ENCODE measurements at places on chromosomes 4 and X. TPM values are rescaled to one million over a fixed set of nuclear protein-coding genes. Genes with fewer than 3 reads are reported as not detected.

Gene TMPRSS11E
- total RNA-seq = not detected

GRCh38 chr4:160772668-160773067 is 1391.1 kb downstream of the FSTL5 start:
- no peak overlapping the region for H3K4me3 ChIP-seq
- H3K4me1 ChIP-seq = no peaks in the 10 kb centered on the region
- H3K36me3 ChIP-seq = no peaks in the 10 kb centered on the region
- DNase-seq = no peak
- H3K27me3 ChIP-seq = no peaks in the 10 kb centered on the region

DNA sequence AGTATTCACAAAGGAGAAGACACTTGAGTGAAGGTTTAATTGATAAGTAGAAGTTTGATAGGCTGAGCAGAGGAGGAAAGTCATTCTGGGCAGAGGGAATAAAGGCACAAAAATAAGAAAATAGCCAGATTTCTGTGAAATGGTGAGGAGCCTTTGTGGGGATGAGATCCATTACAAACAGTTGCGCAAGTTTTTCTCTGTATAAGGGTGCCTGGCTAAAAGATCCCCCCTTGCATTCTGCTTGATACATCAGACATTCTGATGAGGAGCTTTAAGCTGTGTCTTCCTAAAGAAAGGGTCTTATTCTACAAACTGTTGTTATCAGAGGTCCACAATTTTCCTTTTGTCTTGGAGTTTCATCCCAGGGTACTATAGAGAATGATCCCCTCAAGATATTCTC is 112.0 kb downstream of the ARHGAP36 start:
- no peaks in the 10 kb centered on the region for H3K27me3 ChIP-seq
- no peak overlapping the region for H3K4me3 ChIP-seq
- H3K4me1 ChIP-seq = no peaks in the 10 kb centered on the region
- H3K27ac ChIP-seq = no peak overlapping the region

- DNase-seq = no peak
- H3K4me3 ChIP-seq = no peak overlapping the region
- H3K27me3 ChIP-seq = no peaks in the 10 kb centered on the region
- H3K27ac ChIP-seq = no peak overlapping the region
Measured at GRCh38 chr4:61750810-61751209, 550.7 kb downstream of the ADGRL3 start.

DNA sequence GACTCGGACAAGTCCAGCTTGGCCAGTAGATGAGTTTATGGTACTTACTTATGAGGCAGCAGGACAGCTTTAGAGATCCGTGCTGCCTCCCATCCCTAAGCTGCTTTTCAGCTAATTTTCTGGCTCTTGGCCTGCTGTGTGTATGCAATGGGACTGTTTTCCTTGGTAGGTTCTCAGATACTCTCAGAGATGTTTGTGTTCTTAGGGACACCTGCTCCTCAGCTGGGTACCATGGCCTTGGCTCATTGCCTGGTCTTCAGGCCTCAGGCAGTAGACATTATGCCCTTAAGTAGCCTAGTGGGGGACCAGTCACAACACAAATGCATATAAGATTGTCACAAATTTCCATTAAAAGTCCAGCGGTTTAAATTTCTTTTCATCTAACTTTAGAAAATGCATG is 688.0 kb downstream of the PCDH7 start:
- no peak overlapping the region for H3K27ac ChIP-seq
- H3K36me3 ChIP-seq = no peaks in the 10 kb centered on the region
- no peaks in the 10 kb centered on the region for H3K27me3 ChIP-seq
- no peak for DNase-seq
- no peak overlapping the region for H3K4me3 ChIP-seq

DNA sequence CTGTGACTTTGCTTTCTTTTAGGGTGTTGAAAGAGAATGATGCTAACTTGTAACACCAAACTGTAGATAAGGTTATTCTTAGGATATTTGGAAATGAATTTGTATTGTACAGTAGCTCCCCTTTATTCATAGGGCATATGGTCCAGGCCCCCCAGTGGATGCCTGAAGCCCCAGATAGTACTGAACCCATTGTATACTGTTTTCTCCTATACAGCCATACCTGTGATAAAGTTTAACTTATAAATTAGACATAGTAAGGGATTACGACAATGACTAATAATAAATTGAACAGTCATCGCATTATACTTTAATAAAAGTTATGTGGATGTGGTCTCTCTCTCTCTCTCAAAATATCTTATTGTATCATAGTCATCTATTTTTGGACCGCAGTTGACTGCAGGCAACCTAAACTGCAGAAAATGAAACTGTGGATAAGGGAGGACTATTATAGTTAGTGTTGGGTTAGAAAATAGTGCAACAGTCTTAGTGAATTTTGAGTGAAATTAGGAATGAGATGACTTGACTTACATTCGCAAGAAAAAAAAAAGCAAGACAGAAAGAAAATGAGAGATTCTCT is 105.1 kb downstream of the CLDN22 start:
- H3K27ac ChIP-seq = no peak overlapping the region
- H3K27me3 ChIP-seq = peaks cover 5% of the 10 kb centered on the region
- no peaks in the 10 kb centered on the region for H3K4me1 ChIP-seq
- no peak for DNase-seq
- no peak overlapping the region for H3K4me3 ChIP-seq

Gene ODAM
- not detected for total RNA-seq

DNA sequence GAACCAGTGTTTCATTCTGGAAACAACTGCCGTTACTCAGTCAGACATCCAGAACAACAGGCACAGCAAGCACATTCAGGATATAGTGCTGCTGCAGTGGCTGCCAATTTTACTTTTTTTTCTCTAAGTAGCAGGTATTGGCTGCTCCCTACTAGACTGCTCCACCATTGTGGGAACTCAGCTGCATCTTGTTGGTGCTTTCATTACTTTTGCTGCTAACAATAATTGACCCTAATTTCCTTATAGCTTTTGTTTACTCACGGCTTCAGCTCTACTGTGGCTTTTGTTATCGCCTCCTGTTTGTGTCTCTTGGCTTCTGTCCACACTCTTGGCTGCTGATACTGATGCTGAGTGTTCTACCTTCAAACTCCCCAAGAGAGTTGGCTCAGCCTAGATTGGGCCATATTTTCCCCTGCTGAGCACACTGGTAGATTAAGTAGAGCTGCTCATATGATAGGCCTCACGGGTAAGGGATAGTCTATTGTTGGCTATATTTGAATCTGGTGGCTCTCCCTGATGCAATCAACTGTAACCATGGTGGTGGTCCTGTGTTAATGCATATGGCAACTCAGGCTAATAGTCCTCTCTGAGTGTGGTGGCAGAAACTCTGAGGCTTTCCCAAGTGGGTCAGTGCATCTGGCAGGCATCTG is 44.5 kb upstream of the IL2 start:
- H3K4me3 ChIP-seq = no peak overlapping the region
- no peaks in the 10 kb centered on the region for H3K36me3 ChIP-seq
- no peaks in the 10 kb centered on the region for H3K27me3 ChIP-seq
- no peak for DNase-seq
- H3K4me1 ChIP-seq = no peaks in the 10 kb centered on the region

- no peak overlapping the region for H3K4me3 ChIP-seq
- no peaks in the 10 kb centered on the region for H3K4me1 ChIP-seq
- DNase-seq = no peak
- no peak overlapping the region for H3K27ac ChIP-seq
- no peaks in the 10 kb centered on the region for H3K36me3 ChIP-seq
Measured at GRCh38 chr4:72218953-72219352, 187.2 kb downstream of the NPFFR2 start.

Gene TMPRSS11D
- total RNA-seq = not detected

DNA sequence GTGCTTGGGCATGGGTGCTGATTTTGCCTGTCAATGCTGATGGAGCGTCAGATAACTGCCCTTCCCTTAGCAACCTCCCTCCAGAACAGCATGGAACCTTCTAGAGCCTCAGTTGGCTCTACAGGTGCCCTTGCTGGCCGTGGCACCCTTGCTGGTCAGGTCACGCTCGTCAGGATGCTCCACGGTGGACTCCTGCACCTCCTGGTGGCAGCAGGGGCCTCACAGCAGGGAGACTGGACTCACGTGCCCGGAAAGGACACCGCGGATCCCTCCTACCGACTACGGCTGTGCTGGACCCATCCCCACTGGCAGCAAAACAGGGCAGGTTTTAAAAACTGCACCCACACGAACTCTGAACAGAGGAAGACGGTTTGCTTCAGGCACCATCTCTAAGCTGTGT is 82.1 kb upstream of the AFAP1 start:
- H3K4me3 ChIP-seq = no peak overlapping the region
- H3K27ac ChIP-seq = no peak overlapping the region
- no peak for DNase-seq
- H3K4me1 ChIP-seq = no peaks in the 10 kb centered on the region
- H3K36me3 ChIP-seq = no peaks in the 10 kb centered on the region
- H3K27me3 ChIP-seq = peaks cover 4% of the 10 kb centered on the region

GRCh38 chr4:7999695-8000094 is 60.0 kb upstream of the AFAP1 start:
- no peak for DNase-seq
- no peaks in the 10 kb centered on the region for H3K4me1 ChIP-seq
- H3K27ac ChIP-seq = no peak overlapping the region
- peaks cover 4% of the 10 kb centered on the region for H3K27me3 ChIP-seq
- H3K36me3 ChIP-seq = no peaks in the 10 kb centered on the region

Gene GUCY1B1
- total RNA-seq = 0.39 TPM

DNA sequence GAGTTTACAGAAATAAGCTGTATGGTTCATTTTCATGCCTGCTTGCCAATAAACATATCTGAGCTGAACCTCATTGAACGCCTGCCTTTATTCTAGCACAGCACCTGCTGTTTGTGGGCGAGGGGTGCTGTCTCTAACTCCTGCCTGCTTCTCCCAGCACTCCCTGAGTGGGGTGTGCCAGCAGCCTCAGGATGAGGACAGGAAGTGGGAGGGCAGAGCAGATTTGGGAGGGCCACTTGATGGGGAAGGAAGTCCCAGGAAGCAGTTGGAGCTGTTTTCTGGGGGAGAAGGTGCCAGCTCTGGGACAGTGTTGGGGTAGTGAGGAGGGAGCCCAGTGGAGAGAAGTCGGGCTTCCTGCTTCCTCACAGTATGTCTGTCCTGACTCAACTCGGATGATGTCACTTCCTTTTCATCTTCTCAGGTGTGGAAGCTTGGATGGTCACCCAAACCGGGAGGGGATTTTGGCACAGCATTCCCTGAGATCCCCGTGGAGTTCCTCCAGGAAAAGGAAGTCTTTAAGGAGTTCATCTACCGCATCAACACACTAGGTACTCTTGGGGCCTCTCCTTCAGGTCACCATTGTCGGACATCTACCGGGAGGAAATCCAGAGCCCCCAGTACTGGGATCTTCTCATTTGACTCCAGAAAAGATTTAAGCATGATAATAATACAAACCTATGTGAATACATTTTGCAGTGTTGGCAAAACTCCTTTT is 29.0 kb upstream of the MSANTD1 start:
- H3K4me1 ChIP-seq = no peaks in the 10 kb centered on the region
- no peak for DNase-seq
- peaks cover 96% of the 10 kb centered on the region for H3K36me3 ChIP-seq

DNA sequence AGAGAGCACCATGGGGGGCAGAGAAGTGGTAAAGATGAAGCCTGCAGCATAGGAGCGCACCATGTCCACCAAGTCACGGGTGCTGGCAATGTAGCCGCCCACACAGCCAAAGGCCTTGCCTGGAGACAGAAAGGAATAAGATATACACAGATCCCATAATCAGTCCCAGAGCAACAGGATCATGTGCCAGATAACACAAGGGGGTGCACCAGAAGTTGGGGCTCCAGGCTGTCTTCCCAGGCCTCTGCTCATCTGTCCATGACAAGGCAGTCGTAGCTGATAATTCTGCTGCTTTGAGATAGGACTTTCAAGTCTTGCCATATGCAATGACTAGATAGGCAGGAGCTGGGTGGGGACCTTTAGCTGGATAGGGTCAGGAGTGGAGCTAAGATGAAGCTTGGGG is 14.7 kb downstream of the APEX2 start:
- no peak overlapping the region for H3K4me3 ChIP-seq
- no peak overlapping the region for H3K27ac ChIP-seq
- H3K4me1 ChIP-seq = no peaks in the 10 kb centered on the region
- H3K36me3 ChIP-seq = no peaks in the 10 kb centered on the region

Gene PCSK1N
- total RNA-seq = not detected

Gene HMGN5
- total RNA-seq = 1.2 TPM

DNA sequence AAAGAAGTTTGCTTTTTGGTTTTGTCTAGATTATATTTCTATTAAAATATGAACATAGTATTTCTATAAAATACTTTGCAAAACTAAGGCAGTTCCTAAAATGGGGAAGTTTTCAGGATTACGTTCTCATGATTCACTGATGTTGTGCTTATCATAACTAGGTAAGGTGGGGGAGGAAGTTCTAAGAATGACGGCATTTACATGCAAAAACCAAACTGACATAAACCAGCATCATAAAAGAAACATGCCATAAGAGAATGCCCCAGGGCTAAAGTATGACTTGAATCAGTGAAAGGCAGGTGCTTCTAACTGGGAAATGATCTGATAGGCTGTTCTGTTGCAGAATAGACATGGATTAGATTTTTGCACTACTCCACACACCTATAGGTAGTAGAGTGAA is 204.7 kb upstream of the JADE1 start:
- DNase-seq = no peak
- H3K36me3 ChIP-seq = no peaks in the 10 kb centered on the region
- H3K27ac ChIP-seq = no peak overlapping the region
- peaks cover 2% of the 10 kb centered on the region for H3K27me3 ChIP-seq

Gene CLCN5
- total RNA-seq = 4.2 TPM

- H3K27ac ChIP-seq = no peak overlapping the region
- no peaks in the 10 kb centered on the region for H3K27me3 ChIP-seq
- no peaks in the 10 kb centered on the region for H3K36me3 ChIP-seq
- no peak for DNase-seq
Measured at GRCh38 chr4:127165971-127166370, 466.8 kb upstream of the INTU start.

DNA sequence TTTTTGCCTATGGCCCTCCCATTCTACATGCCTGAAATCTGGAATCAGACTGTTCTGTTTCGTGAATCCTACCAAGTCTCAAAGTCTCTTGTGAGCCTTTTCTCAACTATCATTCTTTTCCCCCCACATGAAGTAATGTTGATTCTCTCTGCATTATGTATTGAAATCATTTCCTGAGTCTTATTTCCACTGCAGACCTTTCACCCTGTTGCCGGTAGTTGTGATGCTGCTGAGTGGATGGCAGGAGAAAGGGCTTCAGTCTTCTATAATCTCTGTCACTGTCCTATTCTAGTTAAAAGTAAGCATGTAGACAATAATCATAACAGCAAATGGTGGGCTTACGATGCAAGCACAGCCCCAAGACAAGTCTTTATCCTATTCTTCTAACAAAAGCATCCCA is 75.0 kb downstream of the TBC1D9 start:
- H3K36me3 ChIP-seq = peaks cover 83% of the 10 kb centered on the region
- no peak for DNase-seq
- no peaks in the 10 kb centered on the region for H3K27me3 ChIP-seq
- peak overlapping the region; percentile 5 for H3K27ac ChIP-seq
- no peak overlapping the region for H3K4me3 ChIP-seq
- H3K4me1 ChIP-seq = peaks cover 6% of the 10 kb centered on the region

- no peak for DNase-seq
- no peak overlapping the region for H3K27ac ChIP-seq
- no peak overlapping the region for H3K4me3 ChIP-seq
- peaks cover 18% of the 10 kb centered on the region for H3K4me1 ChIP-seq
Measured at GRCh38 chrX:368811-369562, 17.7 kb downstream of the PPP2R3B start.

Gene FAM236C
- total RNA-seq = not detected

Data from activated B cell treated with CpG ODN at 0.5 μM for 24 hours (primary cell).